ENCODE measurements at places on chromosomes 2 and 18.

DNA sequence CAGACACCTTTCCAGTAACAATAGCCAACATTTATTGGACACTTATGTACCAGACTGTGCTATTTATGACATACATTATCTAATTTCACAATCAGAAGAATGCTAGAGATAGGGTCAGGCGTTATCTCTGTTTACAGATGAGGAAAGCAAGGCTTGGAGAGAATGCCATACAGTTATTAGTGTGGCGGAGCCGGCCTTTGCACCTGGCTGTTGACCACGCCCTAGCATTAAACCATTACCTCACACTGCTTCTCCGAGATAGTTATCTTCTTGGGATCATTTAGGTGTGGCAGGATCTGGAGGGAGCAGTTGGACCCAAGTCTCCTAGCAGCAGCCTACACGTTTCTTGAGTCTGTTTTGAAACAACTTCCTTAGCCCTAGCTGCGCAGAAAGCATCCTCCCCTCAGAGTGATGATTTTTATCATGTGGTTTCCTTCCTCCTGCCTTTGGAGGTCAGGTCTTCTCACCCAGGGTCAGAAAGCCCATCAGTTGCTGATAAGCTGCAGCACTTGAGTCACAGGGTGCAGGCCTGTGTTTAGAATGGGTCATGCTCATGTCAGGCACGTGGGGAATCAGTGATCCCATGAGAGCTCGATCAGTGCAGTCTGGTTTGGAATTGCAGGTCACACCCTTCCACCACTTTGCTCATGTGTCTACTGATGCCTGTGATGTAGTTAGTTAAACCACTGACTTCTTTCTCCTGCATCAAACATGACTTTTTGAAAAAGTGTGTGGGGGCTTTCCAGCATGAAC lies 118.2 kb downstream of the SPTBN1 start:
- DNase-seq: no peak

DNA sequence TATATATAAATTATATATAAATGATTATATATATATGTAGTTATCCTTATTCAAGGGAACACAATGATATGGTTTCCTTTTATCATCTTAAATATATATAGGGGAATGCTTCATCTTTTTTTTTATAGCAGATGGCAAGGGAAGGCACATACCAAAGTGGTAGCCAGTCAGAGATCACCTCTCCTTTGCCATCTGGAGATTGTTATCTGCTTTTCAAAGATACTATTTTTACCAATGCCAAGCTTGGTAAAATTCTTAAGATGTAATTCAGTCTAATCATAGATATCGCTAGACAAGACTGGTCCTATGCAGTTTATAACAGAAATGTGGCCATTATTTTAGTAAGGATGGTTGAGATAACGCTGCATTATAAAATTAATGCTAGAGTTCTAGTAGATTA lies 64.7 kb upstream of the DSEL start:
- no peak for DNase-seq

- DNase-seq: no peak
Measured at GRCh38 chr18:22141211-22141610, 28.2 kb upstream of the GATA6 start.

- no peak for DNase-seq
Measured at GRCh38 chr2:75994759-75995158, 284.0 kb upstream of the GCFC2 start.

DNA sequence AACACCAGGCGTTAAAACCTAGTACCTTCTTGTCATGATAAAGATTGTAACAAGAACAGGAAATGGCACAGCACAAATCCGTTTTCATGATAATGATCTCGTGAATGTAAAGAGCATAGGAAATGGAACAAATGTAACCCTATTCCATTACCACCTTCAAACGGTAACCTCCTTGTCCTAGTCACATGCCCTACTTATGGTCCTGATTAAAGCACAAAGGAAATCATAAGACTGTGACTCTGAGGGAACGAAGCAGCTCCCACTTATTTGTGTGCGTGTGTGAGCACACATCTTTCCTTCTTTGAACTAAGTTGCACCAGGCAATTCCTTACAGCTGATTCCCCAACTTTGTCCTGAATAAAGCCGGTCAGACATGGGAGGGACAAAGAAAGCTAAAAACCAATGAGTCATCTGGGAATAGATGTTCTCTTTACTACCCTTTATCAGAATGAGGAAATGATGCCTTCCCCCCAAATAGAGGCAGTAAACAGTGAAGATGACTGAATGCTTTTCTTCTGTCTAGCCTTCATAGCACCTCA lies 192.6 kb downstream of the IKZF2 start:
- DNase-seq: no peak

DNA sequence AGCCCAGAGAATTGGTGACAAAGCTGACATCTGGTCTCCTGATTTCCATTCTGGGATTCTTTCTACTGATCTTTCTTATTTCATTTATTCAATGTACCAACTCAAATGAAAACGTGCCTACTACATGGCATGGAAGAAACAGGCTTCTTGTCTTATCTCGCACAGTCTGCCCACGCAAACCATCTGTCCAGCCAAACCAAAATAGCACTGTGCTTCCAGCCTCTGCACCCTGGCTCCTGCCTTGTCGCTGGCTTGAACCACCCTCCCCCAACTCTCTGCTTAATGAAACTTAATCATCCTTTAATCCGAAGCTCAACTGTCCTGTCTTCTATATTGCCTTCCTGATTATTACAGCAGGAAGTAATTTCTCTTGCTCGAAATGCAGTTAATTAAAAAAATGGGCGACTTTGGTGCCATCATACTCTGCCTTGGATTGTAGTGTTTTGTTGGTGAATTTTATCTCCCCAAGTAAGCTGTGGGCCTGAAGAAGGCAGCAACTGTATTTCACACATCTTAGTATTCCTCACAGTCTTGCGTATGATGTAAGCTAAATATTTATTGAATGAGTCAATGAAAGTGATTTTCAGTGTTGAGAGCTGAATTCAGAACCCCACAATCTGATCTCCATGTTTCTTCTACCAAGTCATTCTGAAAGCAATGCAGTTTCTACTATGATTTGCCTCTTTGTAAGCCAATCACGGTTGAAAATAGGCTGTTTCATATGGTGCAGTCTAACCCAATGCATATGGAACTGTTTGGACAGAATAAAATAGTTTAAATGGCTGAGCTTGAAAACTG lies 190.8 kb downstream of the TMEM247 start:
- DNase-seq: no peak

DNA sequence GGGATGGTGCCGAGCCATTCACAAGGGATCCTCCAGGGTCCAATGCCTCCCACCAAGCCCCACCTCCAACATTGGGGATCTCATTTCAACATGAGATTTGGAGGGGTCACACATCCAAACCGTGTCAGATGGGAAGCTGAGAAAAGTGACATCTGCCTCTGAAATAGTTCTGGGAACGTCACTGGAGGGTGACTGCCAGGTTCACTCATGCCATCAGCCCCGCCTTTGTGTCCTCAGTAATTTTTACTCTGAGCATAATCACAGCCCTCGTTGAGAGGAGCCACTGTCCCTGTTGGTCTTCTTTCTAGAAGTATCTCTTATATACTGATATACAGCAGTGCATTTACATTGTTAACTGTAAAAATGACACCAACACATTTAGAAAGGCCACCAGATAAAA lies 67.4 kb downstream of the KLHL29 start:
- DNase-seq: no peak

DNA sequence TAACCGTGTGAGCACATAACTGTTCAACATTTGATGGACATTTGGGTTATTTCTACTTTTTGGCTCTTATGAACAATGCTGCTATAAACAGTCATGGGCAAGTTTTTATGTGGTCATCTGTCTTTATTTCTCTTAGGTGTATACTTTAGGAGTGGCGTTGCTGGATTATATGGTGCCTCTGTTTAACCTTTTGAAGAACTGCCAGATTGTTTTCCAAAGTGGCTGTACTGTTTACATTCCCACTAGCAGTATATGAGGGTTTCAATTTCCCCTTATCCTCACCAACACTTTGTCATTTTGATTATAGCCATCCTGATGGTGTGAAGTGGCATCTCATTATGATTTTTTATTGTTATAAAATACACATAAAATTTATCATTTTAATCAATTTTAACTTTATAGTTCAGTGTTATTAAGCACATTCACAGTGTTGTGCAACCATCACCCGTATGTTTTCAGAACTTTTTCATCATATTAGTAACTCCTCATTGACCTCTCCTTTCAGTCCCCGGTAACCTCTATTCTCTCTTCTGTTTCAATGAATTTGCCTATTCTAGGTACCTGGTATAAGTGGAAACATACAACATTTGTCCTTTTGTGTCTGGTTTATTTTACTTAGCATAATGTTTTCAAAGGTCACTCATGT lies 55.4 kb downstream of the EML4 start:
- no peak for DNase-seq

- DNase-seq: no peak
Measured at GRCh38 chr2:32772638-32773447, 145.0 kb downstream of the TTC27 start.

DNA sequence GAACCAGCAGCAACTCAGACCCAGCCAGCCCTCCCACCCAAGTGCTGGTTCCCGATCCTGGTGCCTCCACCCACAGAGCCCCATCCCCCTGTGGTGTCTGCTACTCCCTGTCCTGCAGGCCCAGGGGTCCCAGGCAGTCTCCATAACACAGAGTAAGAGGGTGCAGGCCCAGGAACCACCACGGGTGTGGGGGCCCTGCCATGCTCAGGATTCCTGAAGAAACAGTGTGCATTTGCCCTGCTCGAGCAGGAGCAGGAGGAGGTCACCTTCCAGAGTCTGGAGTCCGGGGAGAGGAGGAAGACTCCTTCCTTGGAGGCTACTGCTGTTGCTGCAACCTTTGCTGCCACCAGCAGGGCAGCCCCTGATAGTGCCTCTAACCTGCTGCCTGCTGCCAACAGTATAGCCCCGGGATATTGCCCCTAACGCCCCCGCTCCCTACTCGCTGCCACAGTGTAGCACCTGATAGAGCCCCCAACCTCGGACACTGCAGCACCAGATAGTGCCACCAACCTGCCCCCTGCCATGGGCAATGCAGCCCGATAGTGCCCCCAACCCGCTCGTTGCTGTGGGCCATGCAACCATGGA lies 46.8 kb upstream of the ANKRD62 start:
- no peak for DNase-seq

DNA sequence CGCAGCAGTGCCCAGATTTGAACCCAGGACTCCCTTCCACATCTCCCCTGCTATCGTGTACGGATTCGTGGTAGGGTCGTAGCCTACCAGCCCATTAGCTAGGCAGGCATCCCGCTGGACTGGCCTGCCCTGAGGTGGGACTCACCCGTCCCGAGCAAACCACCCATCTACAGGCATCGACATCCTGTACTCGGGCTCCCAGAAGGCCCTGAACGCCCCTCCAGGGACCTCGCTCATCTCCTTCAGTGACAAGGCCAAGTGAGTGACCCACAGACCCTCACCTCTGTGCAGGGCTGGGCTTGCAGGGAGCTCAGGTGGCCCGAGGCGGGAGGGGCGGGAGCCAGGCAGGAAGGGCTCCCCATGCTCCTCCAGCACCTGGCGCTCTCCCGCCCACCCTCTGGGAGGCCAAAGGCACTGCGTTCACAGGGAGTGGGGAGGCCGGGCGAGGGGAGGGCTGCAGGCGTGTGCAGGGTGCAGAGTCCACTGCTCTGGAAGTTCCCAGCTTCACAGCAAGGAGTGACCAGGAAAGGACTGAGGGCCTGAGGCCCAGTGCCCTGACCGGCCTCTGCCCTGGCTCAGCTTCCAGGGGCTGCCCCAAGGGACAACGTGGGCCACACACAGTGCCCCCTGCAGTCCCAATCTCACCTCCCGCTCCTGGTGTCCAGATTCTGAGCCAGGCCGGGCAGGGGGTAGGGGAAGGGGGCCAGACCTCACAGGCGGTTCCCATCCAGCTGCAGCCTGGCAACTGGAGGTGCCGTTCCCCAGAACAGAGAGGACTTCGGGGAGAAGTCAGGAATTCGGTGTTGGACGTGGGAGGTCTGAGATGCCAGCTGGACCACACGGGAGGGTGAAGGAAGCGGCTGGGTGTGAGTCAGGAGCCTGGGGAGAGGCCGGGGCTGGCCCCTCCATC lies 5.4 kb downstream of the AGXT start:
- no peak for DNase-seq

- no peak for DNase-seq
Measured at GRCh38 chr2:197242719-197243118, 67.9 kb downstream of the ANKRD44 start.

GRCh38 chr2:95328358-95329125 lies 31.4 kb downstream of the KCNIP3 start:
- DNase-seq: no peak

GRCh38 chr2:135951041-135951583 lies 34.3 kb downstream of the DARS1 start:
- DNase-seq: no peak

DNA sequence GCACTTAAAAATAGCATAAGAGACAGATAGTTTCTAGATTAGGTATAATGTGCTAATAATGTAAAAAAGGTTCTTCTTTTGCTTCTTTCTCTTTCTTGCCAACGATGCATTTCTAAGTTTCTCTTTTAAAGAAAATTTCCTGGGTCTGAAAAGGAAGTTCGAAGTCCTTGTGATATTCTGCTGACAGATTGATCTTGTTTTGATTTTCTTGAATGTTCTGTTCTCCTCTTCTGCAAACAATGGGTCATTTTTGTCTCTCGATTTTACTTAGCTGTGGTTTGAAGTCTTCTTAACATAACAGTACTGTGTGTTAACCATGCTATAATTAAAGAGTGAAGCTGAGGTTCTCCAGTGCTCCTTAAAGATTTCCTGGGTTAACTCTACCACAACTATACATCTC lies 61.1 kb upstream of the ACYP2 start:
- DNase-seq: no peak

GRCh38 chr2:118112771-118113334 lies 24.6 kb downstream of the INSIG2 start:
- no peak for DNase-seq

DNA sequence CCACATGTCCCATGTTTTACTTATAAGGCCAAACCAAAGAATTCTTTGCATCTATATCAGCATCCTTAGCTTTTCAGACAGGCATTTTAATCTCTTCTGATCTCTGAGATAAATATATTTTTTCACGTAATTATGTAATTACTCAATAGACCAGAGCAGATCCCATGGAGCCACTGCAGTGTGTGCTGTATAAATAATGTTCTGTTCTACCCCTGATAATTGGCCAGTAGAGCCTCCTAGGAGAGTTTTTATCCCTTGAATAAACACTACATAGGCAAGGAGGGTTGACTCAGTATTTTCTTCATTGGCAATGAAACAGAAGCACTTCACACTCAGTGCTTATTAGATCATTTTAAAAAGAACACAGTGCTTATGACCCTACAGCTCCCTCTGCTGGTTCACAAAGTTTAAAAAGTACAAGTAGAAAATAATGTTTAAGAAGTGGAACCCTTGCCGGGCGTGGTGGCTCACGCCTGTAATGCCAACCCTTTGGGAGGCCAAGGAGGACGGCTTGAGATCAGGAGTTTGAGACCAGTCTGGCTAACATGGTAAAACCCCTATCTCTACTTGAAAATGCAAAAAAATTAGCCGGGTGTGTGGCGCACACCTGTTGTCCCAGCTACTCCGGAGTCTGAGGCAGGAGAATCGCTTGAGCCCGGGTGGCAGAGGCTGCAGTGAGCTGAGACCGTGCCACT lies 91.9 kb downstream of the PPP1R1C start:
- DNase-seq: no peak

DNA sequence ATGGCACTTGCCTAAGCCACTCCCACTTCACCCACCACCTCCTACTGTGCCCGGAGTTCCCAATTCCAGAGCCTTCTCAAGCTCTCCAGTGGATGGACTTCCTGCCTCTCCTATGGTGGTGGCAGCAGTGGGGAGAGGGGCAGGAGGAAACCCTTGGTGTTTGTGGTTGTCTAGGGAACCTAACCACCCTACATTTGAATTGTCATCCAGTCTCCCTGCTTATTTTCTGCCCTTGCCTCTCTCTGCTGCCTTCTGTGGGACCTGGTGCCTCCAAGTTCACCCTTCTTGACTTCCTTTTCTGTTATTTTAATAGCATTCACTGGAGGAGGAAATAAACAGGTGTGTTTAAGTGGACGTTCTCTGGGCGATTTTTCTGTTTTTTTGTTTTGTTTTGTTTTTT lies 50.0 kb upstream of the HPCAL1 start:
- no peak for DNase-seq

Data from breast epithelium (tissue), 4 donors.